Kidney tubule cell (primary cell): ENCODE measurements at places on chromosomes 7 and 10.
A peak's percentile ranks its signal among the peaks of the same experiment; 100 is the strongest.

DNA sequence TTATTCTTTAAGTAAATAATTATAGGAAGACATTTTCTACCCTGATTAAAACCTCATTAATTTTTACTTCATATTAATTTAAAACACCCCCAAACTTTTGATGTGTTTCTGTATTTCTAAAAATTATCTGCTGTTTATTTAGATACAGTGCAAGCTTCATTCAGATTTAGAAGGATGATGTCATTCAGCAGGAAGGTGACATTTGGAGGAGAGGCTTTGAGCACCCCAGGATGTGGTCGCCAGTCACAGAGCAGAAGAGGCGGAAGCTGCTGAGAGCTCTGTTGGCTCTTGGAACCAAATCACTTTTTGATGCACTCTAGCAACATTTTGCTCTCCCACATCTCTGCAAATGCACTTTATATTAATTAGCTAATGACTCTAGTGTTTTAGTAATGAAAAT is 233.9 kb upstream of the CACNA2D1 start:
- DNase-seq = peak; percentile 17

DNA sequence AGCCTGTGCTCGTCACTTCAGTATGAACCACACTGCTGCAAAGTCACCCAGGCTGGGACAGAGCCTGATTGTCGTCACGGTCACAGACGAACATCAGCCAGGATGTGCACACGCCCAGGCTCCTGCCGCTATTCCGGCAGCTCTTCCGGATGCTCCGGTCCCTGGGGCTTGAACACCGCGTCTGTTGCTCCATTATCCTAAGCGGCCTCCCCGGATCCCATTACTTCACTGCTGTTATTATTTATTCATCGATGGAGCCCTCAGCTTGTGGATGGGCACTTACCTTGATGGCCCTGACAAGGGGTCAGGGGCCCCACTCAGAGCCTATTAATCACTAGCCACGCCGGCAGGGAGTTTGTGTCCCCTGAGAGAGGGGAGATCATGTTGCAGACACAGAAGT is 120.8 kb upstream of the PCBD1 start:
- no peak for DNase-seq

- peak; percentile 53 for DNase-seq
Measured at GRCh38 chr10:110007161-110007700, 553 bp upstream of the ADD3 start.

- DNase-seq = peak; percentile 46
Measured at GRCh38 chr10:18582803-18583202, 68.6 kb downstream of the NSUN6 start.

- no peak for DNase-seq
Measured at GRCh38 chr7:55019191-55019690, 424 bp downstream of the EGFR start.

- no peak for DNase-seq
Measured at GRCh38 chr7:80089366-80089765, 45.3 kb upstream of the GNAI1 start.

DNA sequence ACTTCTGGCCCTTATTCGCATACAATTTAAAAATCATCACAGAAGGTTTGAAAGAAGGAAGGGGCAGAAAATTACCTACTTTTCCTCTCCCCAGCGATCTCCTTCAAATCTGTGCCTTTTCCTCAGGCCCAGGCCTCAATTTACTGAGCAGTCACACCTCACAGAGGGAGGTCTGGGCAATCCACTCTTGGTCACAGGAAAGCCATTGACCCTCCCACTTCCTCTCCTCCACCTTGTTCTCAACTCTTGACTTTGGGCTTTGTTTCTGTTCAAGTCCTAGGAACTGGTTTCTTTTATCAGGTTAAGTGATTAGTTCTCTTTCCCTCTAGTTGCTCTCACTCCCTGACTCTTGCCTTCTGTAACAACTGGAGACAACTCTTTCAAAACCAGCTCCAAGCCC is 37.0 kb upstream of the ATRNL1 start:
- no peak for DNase-seq

- DNase-seq = no peak
Measured at GRCh38 chr7:44759246-44759645, 10.6 kb downstream of the ZMIZ2 start.

DNA sequence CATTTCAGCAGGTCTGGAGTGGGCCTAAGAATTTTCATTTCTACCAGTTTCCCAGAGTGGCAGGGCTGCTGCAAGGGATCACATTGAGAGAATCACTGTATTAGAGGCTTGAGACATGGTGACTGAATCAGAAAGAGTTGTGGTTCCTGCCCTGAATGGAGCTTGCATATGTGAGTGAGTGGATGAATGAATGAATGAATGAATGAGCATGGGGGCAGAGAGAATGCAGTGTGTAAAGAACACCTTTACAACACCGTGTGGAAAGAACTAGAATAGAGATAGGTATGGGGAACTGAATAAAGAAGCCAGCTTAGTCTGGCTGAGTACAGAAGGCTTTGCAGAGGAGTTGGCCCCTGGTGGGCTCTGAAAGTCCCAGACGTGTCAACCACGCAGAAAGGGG is 142.8 kb upstream of the AGK start:
- DNase-seq = no peak

GRCh38 chr7:98584830-98585229 is 32.3 kb upstream of the NPTX2 start:
- DNase-seq = no peak

- DNase-seq = no peak
Measured at GRCh38 chr7:28178599-28178998, 2.0 kb downstream of the JAZF1 start.

- DNase-seq = no peak
Measured at GRCh38 chr10:61923210-61923949, 21.9 kb downstream of the ARID5B start.

GRCh38 chr10:32384171-32384570 is 37.2 kb upstream of the EPC1 start:
- DNase-seq = no peak
